ENCODE measurements at places on chromosomes 3 and 15. TPM values are rescaled to one million over a fixed set of nuclear protein-coding genes. Genes with fewer than 3 reads are reported as not detected.

DNA sequence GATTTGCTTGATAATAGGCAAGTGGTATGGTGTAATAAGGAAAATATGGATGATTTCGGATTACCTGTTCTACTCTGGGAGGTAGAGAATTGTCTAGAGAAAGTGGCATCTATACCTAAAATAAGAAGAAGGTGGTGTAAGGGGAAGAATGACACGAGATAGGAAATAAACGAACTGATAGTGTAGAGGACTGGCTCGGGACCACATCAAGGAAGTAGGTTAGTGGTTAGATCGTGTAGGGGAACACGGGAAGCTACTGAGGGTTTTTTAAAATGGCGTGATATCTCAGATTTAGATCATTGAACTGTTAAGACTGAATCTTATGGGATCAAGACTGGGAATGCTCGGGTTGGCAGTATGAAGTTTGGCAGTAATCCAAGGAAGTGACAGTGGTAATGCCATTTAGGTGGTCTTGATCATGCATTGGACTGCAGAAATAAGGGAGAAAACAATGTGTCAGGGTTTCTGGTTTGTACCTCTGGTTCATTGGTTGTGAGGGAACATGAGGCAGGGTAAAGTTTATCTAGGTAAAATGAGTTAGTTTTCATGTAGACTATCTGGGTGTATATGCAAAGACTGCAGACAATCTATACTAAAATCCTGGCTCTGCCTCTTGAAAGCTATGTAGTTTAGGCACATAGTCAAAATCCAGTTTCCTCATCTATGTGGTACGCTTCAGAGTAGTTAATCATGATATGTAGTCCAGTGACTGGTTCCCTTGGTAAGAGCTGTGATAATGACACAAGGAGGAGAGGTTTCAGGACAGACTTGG is 7.4 kb downstream of the RPL14 start:
- no peak for DNase-seq

DNA sequence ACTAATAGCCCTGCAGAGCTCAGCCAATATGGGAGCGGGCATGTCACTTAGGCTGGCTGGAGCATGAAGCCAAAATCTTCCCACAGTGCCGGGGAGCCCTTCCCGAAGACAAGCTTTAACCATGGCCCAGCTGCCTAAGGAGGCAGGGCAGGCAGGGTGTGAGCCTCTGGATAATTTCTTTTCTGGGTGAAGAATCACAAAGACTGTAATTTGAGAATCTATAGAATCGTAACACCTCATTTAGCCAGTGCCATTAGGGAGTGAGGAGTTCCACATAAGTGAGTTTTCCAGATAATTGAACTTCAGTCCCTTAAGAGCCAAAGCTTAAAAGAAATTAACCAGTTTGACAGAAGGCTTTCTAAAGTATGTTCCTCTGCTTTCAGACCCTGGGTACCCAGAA is 40.2 kb upstream of the TLE3 start:
- no peak for DNase-seq

The CMTM8 gene
- 44.6 TPM for polyA plus RNA-seq

- no peak for DNase-seq
Observed at GRCh38 chr3:19598870-19599269, 335.1 kb downstream of the EFHB start.

DNA sequence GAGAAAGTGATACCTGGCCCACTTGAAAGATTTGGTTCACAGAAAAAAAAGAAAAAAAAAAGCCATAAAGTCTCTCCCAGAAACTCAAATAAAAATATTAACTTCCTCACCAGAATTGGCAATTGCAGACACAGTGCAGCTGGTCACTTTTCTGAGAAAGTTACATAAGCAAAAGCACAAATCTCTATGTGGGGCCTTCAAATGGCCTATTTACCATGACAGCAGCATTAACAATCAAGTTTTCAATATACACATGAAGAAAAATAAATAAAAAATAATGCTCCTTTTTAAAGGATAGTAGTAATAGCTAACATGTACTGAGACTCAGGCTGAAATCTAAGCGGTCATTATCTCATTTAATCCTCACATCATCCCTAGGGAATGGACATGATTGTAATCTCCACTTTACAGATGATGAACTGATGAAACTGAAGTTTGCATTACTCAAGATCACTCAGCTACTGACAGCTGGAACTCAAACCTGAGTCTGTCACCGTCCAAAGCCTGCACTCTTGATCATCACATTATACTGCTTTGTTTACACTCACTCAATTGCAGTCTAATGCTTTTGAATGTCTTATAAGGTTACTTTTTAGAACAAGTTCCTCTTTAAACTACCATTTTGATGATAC is 3.3 kb downstream of the NPTN start:
- no peak for DNase-seq

- no peak for DNase-seq
Observed at GRCh38 chr3:195549931-195550519, 6.9 kb upstream of the PPP1R2 start.

- DNase-seq: no peak
Observed at GRCh38 chr15:100944986-100945385, 25.8 kb downstream of the LRRK1 start.

The GRAMD1C gene
- polyA plus RNA-seq: 4.6 TPM

The SAMMSON gene
- polyA plus RNA-seq: not detected

The ZKSCAN7 gene
- 1.1 TPM for polyA plus RNA-seq

The ECE2 gene
- polyA plus RNA-seq: not detected

The OR5H2 gene
- not detected for polyA plus RNA-seq

DNA sequence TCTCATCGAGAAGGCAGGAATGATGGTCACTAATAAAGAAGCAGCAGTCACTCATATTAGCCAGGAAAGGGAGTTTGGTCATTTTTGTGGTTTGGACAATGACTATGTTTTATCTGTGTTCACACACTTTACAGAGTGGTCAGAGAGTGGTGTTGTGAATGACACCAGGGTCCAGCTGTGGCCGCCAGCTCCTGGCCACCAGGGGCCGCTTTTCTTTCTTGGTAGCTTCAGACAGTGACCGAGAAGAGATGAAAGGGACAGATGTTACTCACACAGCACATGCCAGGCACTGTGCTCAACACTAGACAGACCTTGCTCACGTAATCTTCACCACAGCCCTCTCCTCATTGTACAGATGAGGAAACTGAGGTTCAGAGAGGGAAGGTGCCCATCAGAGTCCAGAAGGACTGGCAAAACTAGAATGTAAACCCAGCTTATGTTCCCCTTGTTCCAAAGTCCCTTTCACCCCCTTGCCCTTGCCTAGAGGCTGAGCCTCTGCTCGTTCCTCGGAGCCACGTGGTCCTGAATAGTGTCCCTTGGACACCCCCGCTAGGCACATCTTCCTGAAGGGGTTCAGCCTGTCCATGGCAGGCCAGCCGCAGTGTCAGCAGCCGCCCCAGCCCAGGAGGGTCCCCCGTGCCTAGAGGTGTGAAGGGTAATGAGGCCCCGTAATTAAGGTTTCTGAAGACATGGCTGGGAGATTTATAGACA is 55.6 kb downstream of the CYP11A1 start:
- DNase-seq: peak; percentile 41

The EXOSC7 gene
- 27.2 TPM for polyA plus RNA-seq

- no peak for DNase-seq
Observed at GRCh38 chr3:120435621-120436020, 15.2 kb downstream of the FSTL1 start.

The DAZL gene
- not detected for polyA plus RNA-seq

The CFAP92 gene
- 0.06 TPM for polyA plus RNA-seq

GRCh38 chr3:23324745-23325144 is 121.6 kb downstream of the UBE2E2 start:
- no peak for DNase-seq

DNA sequence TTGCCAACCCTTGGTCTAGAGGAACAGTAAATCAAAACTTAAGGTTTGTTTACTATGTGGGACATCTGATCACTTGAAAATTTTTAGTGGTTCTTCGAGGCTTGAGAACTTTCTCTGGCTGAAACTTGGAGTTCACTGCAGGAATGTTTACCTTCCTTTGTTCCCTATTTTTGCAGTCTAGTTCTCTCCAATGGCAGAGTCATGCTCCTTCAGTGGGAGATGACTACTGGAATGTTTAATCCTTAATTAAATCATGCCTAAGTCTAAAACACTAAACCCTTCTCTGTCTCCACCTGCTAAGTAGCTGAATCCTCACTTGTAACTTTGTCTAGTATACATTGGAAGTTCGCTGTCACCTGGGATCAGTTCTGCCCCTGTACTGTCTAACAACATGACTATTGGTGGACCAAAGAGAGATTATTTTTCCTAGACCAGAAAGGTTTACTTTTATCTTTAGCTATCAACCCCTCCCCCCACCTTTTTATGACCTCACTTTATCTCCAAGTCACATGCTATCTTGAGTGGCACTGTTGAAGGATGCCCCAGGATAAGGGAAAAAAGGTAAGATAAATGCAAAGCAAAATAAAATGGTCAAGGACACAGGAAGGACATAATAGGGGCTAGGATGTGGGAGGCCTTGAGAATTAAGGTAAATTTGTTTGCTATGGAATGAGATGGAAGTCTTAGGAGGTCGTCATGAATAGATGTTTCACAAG is 1.2 kb upstream of the ZNF609 start:
- no peak for DNase-seq

The SCG3 gene
- 0.01 TPM for polyA plus RNA-seq

The FEZF2 gene
- polyA plus RNA-seq: not detected

- DNase-seq: no peak
Observed at GRCh38 chr15:59371458-59372351, 966 bp downstream of the MYO1E start.

DNA sequence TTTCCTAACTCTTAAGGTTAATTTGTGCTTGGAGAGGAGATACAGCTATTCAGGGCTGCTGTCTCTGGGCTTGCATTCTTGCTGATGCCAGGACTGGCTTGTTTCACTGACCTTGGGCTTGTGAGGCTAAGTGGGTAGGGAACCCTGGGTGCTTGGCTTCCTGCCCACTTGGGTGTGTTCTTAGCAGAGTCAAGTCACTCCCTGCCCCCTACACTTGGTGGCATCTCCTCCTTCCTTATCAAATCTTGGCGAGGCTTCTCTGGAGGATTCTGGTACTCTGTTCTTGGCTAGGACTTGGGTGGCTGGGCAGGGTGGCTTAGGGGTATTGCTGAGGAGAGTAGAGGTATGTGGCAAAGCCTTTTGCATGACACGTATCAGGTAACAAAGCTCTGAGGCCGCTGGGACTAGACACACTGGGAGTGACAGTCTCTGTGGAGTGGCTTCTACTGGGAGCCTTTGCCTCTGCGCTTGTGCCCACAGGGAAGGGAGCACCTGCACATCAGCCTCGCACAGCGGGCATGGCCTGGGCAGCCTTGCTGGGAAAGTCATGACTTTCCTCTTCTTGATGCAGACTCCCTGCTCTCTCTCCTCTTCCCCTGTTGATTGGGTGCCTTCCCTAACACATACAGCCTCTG is 41.8 kb downstream of the CHCHD6 start:
- DNase-seq: no peak

DNA sequence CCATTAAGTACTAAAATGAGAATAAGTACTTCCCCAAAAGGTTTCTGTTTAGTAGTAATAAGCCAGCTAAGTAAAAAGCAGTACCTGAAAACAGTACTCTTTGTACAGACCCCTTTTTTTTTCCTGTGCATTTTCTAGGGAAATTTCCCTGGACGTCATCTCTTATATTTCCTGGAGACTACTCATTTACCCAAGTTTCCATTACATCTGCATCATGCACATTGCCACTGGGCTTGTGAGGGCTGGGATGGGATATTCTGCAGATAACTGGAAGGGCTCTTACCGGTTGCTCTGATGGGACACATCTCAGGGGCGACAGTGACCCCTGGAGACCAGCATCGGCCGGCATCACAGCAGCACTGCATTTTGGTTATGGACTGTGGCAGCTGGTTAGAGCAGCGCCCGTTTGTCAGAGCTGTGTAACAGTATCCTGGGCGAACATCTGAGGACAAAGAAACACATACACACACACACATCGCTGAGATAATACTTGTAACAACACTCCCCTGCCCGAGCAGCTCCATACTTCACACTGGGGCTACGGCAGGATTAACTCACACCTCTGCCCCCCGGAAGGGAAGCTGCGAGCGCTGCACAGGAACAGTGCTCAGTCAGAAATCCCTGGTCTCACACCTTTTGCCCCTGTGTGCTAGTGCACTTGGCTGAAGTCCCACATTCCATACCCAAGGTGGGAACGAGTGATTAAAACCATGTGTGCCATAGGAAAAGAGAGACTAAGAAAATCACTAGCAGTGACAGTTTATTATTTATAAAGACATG is 124.9 kb downstream of the FBN1 start:
- DNase-seq: no peak

DNA sequence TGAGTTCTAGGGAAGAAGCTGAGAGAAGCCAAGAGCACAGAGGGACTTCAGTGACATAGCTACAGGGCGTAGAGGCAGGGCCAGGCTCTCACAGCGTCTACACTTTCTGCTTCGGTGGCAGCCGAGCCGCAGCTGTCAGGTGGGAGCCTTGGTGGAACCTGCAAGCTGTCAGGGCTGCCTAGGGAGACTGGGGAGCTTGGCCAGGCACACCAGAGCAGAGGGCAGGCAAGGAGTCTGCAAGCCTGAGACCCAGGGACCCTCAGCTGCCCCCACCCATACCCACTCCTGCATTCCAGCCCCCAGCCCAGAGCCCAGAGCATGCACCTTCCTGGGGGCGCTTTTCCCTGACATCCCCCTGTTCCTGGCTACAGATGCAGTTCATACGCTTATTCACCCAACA is 13.4 kb upstream of the KLF15 start:
- DNase-seq: no peak

The TGM5 gene
- polyA plus RNA-seq: not detected

The BFSP2 gene
- not detected for polyA plus RNA-seq

GRCh38 chr3:72520690-72521308 is 327.4 kb downstream of the SHQ1 start:
- no peak for DNase-seq

DNA sequence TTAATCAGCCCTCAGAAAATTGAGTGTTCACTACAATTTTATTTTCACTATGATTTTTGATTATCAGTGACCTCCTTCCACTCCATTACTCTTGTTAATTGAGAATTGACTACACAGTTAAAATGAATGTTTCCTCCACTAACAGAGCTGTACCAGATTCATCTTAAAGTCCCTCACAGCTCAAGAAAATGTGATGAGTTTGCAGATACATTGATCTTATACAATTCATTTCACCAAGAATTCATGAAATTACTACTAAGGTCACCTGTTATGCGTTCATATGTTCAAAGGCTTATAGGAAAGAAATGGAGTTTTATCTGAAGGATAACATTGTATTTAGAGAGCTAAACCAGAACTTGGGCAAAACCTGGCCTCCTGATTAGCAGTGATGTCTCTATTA is 17.5 kb downstream of the NMNAT3 start:
- DNase-seq: no peak

- no peak for DNase-seq
Observed at GRCh38 chr3:140501770-140502364, 176.0 kb upstream of the TRIM42 start.

The FSIP1 gene
- polyA plus RNA-seq: 0.05 TPM

GRCh38 chr3:53182764-53183355 is 21.9 kb downstream of the PRKCD start:
- DNase-seq: no peak

The WDR93 gene
- polyA plus RNA-seq: not detected

- no peak for DNase-seq
Observed at GRCh38 chr3:152841131-152841530, 6.2 kb downstream of the P2RY1 start.

GRCh38 chr3:10417847-10418246 is 87.5 kb downstream of the ATP2B2 start:
- no peak for DNase-seq

GRCh38 chr3:171269542-171269941 is 190.7 kb downstream of the TNIK start:
- no peak for DNase-seq

The CLDN18 gene
- polyA plus RNA-seq: not detected

- no peak for DNase-seq
Observed at GRCh38 chr3:8887435-8888300, 75.6 kb downstream of the RAD18 start.
